Left ventricle myocardium inferior (tissue), 1 donor: ENCODE measurements at places on chromosomes 6 and 20.

DNA sequence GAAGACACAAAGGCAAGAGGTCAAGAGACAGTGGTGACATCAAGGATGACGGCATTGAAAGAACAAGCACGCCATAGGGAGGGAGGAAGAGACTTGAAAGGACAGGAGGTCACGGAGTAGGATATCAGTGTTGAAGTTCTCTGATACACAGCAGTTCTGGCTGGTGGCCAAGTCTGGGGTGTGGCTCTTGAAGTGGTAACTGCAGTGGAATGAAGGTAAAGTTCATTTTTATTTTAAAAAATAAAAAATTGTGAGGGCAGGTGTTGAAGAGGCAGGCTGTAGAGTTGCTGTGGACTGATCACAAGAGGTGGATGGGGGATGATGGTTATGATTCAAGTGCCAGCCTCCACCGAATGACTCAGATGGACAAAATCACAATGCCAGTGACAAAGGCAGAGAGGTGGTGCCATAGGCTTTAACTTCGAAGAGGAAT is 53.2 kb upstream of the BMP2 start:
- no peak for DNase-seq

DNA sequence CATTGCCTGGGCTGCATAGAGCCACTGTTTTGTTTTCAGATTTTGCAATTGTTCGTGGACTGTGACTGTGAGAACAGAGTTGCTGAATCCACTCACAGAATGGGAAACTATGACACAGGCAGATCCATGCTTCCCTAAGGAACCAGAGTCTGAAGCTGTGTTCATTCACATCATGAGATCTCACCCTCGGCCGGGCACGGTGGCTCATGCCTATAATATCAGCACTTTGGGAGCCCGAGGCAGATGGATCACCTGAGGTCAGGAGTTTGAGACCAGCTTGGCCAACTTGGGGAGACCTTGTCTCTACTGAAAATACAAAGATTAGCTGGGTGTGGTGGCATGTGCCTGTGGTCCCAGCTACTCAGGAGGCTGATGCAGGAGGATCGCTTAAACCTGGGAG is 139.2 kb upstream of the SALL4 start:
- no peak for DNase-seq

GRCh38 chr6:45419571-45420082 is 41.9 kb upstream of the SUPT3H start:
- DNase-seq: peak; percentile 50

DNA sequence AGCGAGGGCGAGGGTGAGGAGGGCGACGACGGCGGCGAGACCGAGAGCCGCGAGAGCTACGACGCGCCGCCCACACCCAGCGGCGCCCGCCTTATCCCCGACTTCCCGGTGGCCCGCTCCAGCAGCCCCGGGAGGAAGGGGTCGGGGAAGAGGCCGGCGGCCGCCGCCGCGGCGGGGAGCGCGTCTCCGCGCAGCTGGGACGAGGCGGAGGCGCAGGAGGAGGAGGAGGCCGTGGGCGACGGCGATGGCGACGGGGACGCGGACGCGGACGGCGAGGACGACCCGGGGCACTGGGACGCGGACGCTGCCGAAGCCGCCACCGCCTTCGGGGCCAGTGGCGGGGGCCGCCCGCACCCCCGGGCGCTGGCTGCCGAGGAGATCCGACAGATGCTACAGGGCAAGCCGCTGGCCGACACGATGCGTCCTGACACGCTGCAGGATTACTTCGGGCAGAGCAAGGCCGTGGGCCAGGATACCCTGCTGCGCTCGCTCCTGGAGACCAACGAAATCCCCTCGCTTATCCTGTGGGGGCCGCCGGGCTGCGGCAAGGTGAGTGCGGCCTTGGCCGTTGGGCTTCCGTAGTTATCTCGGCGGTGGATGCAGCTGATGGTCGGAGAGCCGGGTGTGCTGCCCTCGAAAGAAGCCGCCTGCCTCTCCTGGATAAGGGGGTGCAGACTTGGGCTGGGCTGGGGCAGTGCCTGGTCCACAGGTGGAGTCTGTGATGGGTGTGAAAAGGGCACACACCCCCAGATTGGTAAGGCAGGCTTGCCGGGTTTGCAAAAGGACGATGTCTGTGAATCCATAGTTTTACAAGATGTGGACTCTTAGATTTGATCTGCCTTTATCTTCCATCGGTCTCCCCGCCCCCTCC is 938 bp downstream of the WRNIP1 start:
- peak; percentile 57 for DNase-seq

DNA sequence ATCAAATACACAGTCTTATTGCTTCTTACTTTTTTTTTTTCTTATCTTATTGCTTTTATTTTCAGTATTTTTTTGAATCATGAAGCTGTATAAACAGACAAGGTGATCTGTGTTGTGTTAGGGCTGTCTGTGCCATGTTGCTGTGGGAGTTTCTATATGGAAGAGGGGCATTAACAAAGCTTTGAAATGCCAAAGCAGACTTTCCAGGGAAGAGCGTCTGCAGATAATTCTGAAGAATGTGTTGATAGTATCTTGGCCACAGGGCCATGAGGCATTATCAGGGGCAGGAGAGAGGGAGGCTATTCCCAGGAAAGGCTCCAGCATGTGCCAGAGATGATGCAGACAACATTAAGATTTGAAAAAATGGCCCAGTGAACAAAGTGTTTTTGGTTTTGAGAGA is 354.5 kb downstream of the UTRN start:
- DNase-seq: no peak

- DNase-seq: no peak
Measured at GRCh38 chr6:169844946-169845345, 93.5 kb downstream of the ERMARD start.

DNA sequence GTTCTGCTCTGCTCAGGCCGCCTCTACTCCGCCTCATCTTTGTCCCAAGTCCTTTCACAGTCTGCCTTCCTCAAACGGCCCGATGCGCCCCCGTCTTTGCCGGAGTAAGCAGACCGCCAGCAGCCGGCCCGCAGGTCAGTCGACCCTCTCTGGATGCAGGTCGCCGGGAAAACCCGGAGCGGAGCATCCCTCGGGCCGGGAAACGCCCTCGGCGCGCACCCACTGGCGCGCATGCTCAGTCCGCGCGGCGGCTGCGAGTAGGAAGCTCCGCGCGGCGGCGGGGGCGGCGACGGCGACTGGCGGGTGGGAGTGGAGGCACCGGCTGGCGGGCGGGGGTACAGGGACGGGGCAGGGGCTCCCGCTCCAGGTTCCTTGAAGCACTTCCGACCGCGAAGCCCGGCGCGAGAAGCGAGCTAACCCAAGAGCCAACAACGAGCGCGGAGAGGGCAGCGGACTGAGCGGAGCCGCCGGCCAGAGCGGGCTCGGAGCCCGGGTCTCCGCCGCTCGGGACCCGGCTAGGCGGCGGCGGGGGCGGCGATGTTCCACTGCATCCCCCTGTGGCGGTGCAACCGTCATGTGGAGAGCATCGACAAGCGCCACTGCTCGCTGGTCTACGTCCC is at the start of gene LRRC1:
Gene LRRC1 (plus strand): TSS at position 286 of the 620 bp plus-strand sequence. CDS start 252 bp downstream, at position 538.
- DNase-seq: peak; percentile 92

DNA sequence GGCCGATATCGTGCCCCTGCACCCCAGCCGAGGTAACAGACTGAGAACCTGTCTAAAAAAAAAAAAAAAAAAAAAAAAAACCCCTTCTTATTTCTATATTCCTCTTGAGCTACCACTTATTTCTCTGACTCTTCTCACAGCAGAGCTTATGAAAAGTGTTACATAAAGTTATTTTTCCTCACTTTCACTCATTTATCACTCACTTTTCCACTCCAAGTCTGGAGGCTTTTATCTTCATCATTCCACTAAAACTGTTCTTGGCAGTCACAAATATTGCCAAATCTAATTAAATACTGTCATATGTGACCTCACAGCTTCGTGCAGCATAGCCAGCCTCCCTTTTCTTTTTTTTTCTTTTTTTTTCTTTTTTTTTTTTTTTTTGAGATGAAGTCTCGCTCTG is 131.2 kb downstream of the KLHL32 start:
- DNase-seq: no peak

GRCh38 chr20:5090191-5090590 is 29.6 kb downstream of the PCNA start:
- DNase-seq: no peak

DNA sequence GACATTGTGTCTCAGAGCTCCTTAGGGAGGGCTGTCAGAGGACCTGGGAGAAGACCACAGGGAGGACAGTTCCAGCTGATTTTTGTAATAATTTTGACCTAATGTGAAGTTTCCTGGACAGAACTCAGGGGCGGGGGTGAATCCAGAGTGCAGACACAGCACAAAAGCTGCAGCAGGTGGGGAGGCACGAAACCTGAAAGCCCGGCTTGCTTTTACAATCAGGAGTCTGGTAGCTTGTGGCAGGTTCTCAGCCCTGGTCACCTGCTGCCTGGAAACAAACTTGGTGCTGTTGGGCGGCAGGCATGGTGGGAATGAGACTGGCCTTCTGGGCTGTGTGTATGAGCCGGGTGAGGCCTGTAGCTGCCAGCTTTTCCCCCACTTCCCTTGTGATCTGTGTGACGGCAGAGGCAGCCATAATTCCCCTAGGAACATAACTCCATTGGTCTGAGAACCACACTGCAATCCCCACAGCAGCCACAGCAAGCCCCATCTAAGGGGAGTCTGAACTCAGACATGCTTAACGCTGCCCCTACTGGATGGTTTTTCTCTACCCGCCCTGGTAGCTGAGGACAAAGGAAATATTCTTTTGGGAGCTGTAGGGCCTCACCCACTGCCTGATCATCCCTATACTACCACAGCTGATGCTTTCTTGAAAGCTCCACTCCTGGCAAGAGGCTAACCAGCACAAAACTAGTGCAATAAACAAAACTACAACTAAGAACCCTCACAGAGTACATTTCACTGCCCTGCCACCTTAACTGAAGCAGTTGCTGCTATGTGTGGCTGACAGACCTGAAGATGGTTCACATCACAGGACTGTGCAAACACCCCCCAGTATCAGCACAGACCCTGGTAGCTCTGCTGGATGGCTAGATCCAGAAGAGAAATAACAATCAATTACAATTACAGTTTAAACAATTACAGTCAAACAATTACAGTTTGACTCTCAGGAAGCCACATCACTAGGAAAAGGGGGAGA is 1055.1 kb upstream of the GJE1 start:
- no peak for DNase-seq

GRCh38 chr20:59346061-59346460 is 45.6 kb downstream of the EDN3 start:
- no peak for DNase-seq

DNA sequence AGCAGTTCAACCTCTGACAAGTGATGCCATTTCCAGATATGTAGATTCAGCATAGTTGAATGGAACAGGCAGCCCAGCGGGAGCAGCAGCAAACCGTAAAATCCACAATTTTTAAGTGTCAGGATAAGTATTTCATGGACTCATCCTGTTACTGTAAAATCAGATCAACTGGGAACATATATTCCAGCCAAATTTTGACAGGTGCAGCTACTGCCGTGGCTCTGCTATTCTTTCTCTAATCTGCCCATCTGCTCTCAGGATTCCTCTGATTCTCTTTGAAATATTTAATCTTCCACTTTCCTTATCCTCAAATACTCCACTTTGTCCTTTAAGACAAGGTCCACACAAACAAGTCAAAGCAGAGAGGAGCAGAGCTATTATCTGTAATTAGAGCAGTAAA is 245.4 kb upstream of the ASCC3 start:
- DNase-seq: no peak

GRCh38 chr6:37496951-37497885 is 2.5 kb downstream of the CCDC167 start:
- DNase-seq: no peak

GRCh38 chr6:168002804-168003203 is 5.3 kb downstream of the KIF25 start:
- DNase-seq: no peak

DNA sequence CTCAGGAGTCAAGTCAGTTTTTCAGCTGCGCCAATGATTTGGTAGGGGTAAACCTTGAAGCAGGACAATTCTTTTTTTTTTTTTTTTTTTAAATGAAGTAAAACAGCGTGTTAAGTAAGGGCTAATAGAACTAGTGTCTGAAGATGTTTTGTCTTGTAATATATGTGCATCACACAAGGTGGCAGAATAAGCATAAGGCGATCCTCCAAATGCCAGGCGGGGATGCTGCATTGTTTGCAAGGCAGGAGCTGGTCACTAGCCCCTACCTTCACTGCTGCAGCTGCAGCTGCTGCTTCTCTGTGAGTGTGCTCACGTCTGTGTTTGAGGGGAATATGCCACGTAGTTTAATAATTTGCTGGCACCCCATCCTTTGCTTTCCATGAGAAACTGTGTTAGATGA is 272.7 kb upstream of the MAP3K7 start:
- no peak for DNase-seq

GRCh38 chr20:46406986-46407670 is 713 bp upstream of the ELMO2 start:
- peak; percentile 69 for DNase-seq

DNA sequence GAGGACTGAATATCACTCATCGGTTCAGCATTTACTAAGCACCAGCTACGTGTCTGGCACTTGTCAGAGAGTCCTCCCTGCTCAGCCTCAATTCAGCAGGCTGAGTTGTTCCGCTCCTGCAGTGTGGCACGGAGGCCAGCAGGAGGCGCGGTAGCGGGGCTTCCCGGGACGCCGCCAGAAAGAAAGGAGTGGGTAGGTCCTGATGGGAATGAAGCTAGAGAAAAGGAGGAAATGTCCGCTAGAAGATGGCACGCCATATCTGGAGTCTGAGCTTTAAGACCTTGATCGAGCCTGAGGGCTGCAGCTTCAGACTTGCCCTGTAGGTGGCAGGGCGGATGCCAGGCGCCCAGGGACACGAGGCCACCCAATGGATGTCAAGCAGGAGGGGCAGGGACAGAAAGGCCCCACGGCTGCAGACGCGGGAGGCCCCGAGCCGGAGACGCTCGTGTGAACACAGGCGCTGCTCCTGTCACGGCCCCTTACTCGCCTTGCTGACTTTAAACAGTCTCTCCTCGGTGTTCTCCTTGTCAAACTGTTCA is 18.7 kb downstream of the SERPINB6 start:
- peak; percentile 77 for DNase-seq

DNA sequence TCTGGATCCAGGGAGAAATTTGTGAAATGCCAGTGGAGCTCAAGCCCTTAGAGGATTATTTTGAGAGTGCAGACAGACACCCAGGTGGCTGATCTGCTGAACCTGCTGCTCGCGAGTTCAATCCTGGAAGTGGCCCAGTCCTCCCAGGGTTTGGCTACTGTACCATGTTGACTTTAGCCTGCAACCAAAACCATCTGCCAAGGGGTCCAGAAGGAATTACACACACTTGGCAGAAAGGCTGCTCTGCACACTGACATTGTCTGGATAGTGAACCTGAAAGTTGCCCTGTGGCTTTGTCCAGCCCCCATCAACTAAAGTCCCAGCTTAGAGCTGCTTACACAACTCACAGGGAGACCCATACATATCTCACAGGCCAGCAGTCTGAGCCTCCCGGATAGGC is 21.6 kb upstream of the PI3 start:
- DNase-seq: no peak
